ENCODE measurements at places on chromosomes 2 and 18.

GRCh38 chr18:23226930-23227725 lies 91.8 kb downstream of the CABLES1 start:
- H3K4me3 ChIP-seq, result no peak overlapping the region
- no peaks in the 10 kb centered on the region for H3K36me3 ChIP-seq
- H3K27me3 ChIP-seq, result no peaks in the 10 kb centered on the region

DNA sequence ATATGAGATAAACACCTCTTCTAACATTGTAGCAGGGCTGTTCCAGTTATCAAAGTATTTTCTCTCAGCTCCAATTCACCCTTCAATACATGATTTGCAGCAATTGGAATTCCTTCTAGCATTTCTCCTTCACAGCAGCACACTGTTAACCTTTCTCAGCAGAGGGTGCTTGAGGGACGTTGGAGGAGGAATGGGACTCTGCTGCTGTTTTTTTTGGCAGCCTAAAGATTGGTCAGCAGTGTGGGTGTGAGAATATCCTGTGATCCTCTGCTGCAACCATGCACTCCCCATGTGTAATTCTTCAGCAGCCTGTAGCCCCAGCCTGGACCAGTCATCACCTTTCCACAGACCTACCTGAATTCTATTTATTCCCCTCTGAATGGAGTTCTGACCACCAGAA lies 1708.9 kb upstream of the CELF4 start:
- DNase-seq, result no peak
- H3K27ac ChIP-seq, result no peak overlapping the region
- no peaks in the 10 kb centered on the region for H3K27me3 ChIP-seq
- H3K4me3 ChIP-seq, result no peak overlapping the region
- no peaks in the 10 kb centered on the region for H3K4me1 ChIP-seq
- no peaks in the 10 kb centered on the region for H3K36me3 ChIP-seq

DNA sequence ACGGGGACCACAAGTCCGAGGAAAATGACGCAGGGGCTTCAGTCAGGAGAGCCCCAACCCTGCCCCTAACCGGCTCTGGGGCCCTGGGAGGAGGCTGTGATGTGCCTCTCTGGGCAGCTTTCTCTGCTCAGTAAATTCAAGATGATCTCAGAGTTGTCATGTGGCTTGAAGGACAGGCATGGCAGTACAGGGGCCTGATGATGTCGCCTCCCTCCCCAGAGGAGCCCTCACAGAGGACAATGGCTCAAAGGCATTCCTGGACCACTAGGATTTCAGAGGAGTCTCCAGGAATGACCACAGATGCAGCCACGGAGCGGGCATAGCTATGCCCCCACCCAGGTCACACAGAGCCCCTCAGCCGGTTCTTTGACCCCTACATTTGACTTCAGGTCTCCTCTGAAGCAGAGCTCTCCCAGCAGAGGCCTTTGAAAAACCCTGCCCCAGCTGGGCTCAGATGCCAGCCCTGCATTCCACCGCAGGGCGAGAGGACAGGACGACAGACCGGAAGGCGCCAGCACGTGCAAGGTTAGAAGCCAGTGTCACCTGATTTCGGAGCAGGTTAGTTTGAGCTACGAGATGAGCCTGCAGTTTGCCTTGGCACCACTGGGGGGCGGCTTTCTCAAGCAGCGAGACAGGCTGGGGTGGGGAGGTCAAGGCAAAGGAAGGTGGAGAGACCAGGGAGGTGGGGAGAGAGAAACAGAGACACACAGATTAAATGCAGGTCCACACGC lies 39.2 kb downstream of the BIN1 start:
- H3K4me3 ChIP-seq, result no peak overlapping the region
- peak overlapping the region; percentile 83 for H3K27ac ChIP-seq
- H3K4me1 ChIP-seq, result peaks cover 31% of the 10 kb centered on the region
- peaks cover 13% of the 10 kb centered on the region for H3K36me3 ChIP-seq
- DNase-seq, result peak; percentile 97

DNA sequence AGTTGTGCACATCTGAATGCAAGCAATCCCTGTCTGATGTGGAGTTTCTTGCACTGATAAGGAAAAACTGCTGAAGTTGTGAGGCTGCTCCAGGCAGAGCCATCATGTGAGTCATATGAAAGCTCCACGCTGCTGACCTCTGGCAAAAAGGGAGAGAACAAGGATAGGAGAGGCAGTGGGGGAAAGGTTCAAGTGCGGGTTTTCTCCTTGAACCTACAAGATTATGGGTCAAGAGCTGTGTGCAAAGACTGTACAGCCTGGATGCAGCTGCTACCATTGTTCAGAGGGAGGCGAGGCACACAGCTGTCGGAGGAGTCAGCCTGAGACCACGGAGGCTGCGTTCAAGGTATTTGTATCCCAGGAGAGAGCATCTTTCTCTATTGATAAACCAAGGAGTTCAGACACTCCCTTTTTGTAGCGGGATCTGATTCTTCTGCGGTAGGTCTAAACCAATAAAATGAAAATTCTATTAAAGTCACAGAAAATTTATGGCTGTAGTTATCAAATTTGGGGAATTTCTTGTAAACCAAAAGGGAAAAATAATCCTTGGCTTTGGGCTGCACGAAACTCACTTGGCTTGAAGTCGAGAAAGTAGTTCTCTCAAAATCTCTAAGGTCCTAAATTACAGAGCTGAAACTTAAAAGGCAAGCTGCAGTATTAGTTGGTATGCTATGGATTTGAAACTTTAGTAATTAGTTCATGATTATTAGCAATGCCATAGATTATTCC lies at the start of gene CDK15:
TSS of gene CDK15 (plus strand) at position 96 of the 729 bp plus-strand sequence. CDS start at position 224, 128 bp downstream.
- no peaks in the 10 kb centered on the region for H3K27me3 ChIP-seq
- peaks cover 28% of the 10 kb centered on the region for H3K4me1 ChIP-seq
- no peaks in the 10 kb centered on the region for H3K36me3 ChIP-seq

GRCh38 chr2:216799873-216800431 lies 59.9 kb downstream of the TNP1 start:
- peak; percentile 84 for DNase-seq
- no peak overlapping the region for H3K27ac ChIP-seq
- H3K36me3 ChIP-seq, result no peaks in the 10 kb centered on the region
- H3K4me3 ChIP-seq, result no peak overlapping the region
